NCI-H1105 (cell line): ENCODE measurements at places on chromosomes 7 and 10.

DNA sequence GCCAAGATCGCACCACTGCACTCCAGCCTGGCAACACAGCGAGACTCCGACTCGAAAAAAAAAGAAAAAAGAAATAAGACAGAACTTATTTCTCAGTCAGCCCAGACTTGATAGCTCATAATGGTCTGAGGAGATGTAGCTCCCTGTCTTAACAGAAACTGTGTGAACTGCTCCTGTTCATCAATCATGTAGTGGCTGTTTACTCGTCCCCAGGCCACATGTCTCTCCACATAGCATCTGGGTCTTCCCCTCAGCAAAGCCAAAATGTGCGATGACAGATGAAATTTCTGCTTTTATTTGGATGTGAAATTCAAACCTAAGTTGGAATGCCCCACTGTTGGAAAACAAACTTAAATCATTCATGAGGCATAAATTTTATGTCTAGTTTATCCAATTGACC lies 219.0 kb downstream of the CACNA2D1 start:
- DNase-seq: no peak

- peak; percentile 34 for DNase-seq
Measured at GRCh38 chr10:44975431-44976331, 2.9 kb downstream of the DEPP1 start.

GRCh38 chr10:21726601-21727225 lies 192.7 kb downstream of the MLLT10 start:
- no peak for DNase-seq

DNA sequence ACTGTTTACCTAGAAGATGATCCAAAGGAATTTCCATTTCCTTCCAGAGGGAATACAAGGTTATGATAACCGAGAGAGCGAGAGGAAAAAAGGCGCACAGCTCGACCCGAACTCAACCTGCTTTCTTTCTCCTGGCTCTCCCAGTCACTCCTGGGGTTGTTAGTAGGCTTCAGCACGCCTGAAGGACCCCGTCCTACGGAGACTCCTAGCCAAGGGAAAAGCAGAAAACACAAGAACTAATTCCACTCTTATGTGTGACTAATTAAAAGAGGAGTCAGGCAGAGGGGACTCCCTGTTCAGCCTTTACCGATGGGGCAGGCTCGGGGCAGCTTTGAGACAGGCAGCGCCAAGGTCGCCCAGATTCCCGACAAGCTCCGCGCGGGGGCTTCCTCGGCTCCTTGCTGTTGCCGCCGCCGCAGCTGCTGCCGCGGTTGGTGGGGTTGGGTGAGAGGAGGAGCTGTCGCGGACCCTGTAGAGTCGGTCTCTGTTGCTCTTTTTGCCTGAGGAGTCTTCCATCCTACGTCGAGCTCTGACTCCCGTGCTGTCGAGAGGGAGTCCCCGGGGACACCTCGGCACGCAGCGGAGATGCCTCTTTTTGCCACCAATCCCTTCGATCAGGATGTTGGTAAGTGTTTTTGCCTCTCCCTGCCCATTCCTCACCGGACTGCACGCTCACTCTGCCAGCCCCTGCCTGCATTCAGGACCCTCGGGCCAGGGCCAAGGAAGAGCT lies at the start of gene STAM:
TSS of gene STAM (plus strand) at position 397 of the 730 bp plus-strand sequence. CDS start at position 586, 189 bp downstream.
- peak; percentile 78 for DNase-seq

GRCh38 chr7:13262929-13263530 lies 575.6 kb downstream of the ARL4A start:
- peak; percentile 19 for DNase-seq

GRCh38 chr10:86172301-86172700 lies 194.3 kb downstream of the GRID1 start:
- no peak for DNase-seq

GRCh38 chr7:727104-727805 lies at the start of gene PRKAR1B:
PRKAR1B (minus strand) TSS chr7:727281; CDS start chr7:711505, 15,776 bp downstream.
- DNase-seq: peak; percentile 48

GRCh38 chr10:88473989-88474883 lies 108.9 kb downstream of the RNLS start:
- DNase-seq: peak; percentile 76

DNA sequence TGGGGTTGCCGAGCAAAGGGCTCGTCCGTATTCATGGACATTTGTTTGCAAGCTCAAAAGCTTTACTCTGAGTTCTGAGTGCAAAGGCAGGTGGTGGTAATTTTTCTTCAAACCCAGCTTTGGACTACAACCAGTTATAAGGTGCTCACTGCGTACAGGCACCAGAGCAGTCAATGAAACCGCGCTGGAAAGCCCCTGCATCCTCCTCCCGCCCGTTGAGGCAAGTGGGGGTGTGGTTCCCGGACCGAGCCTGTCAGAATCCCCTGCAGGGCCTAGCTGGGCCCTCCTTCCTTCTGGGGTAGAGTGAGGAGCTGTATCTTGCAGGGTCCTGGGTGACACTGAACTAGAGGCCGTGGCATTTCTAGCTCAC lies 22.3 kb downstream of the AMZ1 start:
- DNase-seq: no peak

DNA sequence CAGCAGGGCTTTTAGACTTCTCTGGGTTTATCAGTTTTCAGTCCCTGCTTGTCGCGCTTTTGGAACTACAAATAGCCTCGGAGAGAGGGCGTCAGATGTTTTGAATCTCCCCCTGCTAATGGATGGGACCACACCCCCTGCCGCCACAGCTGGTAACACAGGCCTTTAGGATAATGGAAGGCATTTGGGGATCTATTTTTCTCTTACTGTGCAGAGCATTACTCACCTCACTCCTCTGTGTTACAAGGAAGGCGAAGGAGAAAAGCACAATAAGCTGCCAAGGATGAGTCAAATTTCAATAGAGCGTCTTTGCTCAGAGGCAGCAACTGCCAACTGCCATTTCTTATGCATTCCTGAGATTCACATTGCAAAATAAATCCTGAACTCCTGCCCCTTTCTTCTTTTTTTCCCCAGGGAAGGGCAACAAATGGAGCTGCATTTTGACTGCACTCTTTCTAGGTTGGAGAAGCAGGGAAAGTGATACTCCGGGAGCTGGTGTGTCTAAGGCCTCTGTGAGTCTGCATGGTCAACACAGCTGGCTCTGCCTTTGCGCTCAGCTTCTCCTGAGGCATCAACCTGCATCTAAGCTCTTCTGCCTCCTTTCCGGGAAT lies 31.5 kb upstream of the SMNDC1 start:
- no peak for DNase-seq

DNA sequence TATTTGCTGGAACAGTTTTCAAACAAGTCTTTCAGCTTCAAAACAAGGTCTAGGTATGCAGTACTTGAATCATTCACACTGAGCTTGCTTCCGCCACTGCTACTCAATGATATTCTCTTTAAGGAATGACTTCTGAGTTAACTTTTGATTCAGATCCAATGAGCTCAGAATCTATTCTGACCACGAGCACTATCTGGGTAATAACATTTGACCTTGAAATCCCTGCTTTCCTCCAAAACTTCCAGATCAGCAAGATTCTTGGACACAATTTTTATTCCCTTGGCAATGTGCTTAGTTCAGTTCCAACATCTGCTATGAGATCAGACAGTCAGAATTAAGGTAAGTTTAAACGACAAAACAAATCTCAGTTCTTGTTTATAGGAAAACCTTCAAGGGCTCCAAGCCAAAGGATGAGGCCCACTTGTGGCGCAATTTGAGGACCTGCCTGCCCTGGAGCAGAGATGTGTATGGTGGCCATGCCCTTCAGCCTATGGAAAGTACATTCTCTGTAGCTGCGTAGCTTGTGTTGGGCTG lies 87.2 kb downstream of the RNF216 start:
- no peak for DNase-seq

GRCh38 chr7:49885593-49886285 lies 112.3 kb downstream of the VWC2 start:
- no peak for DNase-seq

- DNase-seq: no peak
Measured at GRCh38 chr10:14381475-14381874, 50.8 kb upstream of the FRMD4A start.
